NCI-H748 treated with DMSO at 0.1 percent for 48 hours (cell line): ENCODE measurements at places on chromosomes 13 and 19.

DNA sequence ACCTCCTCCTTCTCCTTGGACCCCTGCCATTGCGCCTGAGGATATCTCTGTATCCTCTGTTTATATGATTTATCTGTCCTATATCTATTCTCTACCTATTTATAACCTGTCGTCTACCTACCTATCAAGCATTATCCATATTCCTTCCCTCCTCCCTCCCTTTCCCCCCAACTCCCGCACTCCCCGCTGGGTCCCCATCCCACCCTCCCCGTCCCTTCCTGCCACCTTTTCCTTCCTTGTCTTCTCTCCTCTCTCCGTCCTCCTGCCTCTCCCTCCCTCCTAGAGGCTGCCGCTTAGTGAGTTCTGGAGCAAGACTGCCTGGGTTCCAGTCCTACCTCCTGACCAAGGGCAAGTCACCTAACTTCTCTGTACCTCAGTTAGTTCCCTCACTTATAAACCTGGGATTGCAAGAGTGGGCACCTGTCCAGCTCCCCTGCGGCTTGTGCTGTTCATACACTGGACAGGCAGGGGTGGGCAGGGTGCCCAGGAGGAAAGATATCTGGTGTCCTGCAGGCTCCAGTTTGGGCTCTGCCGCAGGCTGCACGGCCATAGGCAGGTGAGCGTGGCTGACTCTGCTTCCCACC, 16.1 kb downstream of the TTYH1 start:
- no peak for DNase-seq

GRCh38 chr13:41056826-41057711, 4.2 kb upstream of the WBP4 start:
- DNase-seq, result no peak

GRCh38 chr13:99995104-99995588, 13.6 kb downstream of the ZIC2 start:
- no peak for DNase-seq

DNA sequence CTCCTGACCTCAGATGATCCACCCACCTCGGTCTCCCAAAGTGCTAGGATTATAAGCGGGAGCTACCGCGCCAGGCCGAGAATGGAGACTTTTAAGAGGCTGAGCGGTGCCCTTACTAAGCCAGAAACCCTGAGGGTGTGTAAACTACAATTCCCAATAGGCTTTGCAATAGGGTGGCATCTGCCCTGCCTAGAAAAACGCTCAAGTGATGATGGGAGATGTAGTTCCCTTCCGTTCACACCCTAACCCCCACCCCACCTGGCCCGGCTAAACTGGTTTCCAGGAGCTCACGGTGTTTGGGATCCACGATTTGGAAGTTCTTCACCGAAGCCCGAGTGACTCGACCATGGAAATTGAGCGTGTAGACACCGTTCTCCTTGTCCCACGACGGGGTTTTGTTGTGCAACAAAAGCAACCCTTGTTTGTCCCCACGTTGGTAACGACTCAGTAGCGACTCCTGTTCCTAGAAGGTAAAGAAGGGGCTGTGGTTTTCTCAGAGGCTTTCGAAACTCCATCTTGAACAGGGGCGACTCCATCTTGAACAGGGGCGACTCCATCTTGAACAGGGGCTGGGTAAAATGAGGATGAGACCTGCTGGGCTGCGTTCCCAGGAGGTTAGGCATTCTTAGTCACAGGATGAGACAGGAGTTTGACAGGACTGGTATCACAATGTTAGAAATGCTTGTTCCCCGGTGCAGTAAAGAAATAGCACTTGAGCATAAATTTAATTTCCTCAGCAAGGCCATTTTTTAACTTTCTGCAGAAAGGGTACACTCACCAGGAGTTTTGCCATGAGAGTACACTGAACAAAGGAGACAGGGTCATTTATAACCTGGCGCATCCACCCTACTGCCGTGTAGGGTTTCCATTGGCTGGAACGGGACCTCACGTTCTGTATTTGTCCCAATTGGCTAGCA, 9.8 kb downstream of the PPP1R15A start:
- no peak for DNase-seq

DNA sequence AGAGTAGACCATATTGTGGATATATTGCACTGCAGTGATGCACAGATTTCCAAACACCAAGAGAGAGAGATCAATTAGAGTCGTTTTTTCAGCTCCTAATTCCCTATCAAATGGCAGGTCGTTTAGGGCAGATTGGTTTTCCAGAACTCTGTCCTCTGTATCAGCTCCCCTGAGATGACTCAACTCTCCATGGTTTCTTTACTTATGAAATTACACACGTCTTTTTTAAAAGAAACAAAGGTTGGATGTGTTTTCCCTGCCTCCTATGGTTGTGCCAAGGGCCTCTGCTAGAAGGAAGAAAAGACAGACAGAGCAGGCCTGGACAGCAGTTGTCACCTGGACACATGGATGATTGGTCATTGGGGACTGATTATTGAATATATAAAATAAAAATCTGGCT, 478.1 kb upstream of the NBEA start:
- DNase-seq, result no peak

GRCh38 chr19:47309038-47309437, 623 bp upstream of the C5AR1 start:
- DNase-seq, result no peak
